Panc1 (cell line): ENCODE measurements at places on chromosomes 11 and 22.

GRCh38 chr22:27416511-27417420 lies 384.8 kb downstream of the MN1 start:
- no peak for DNase-seq

GRCh38 chr11:26556582-26556981 lies 15.5 kb downstream of the MUC15 start:
- no peak for DNase-seq

GRCh38 chr22:36467946-36468345 lies 13.5 kb downstream of the TXN2 start:
- no peak for DNase-seq

- no peak for DNase-seq
Observed at GRCh38 chr22:17194213-17194612, 25.0 kb downstream of the ADA2 start.

- no peak for DNase-seq
Observed at GRCh38 chr11:2963112-2963754, 28.9 kb downstream of the NAP1L4 start.

DNA sequence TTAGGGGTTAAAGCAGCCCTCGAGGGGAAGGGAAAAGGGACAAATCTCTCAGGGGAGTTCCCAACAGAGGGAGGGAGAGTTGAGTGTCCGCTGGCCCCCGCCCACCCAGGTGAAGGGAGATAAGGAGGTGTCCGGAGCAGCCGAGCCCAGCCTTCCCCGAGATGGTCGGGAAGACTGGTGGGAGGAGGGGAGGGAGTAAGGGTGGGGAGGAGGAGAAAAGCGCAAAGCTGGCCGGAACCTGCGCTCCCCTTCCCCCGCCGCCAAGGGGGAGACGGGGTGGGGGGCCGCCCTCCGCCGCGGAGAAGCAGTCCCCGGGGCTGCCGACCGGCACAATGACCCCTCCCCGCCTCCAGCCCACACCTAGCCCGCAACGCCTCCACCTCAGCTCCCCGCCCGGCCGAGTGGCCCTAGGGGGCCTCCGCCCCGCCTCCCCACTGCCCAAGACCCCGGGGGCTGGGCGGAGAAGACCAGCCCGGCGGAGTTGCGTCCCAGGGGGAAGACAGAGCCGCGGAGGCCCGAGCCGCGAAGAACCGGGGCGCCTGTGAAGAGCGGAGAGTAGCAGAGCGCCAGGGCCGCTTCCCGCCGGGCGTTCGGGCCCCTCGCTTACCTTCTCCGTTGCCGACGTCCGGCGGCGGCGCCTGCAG lies 479 bp downstream of the RSF1 start:
- no peak for DNase-seq

GRCh38 chr11:69459848-69460539 lies 21.5 kb upstream of the LINC01488 start:
- DNase-seq, result no peak

GRCh38 chr11:47616726-47617416 lies 22.7 kb upstream of the C1QTNF4 start:
- DNase-seq, result peak; percentile 35

- no peak for DNase-seq
Observed at GRCh38 chr11:107908211-107908610, 20.0 kb upstream of the RAB39A start.
